Stimulated activated CD8-positive, alpha-beta memory T cell treated with anti-CD3 and anti-CD28 coated beads, Interleukin-12 subunit alpha, Interleukin-12 subunit beta, amount 100 ng/mL, for 1 hour (primary cell): ENCODE measurements at places on chromosomes 16 and 17.

DNA sequence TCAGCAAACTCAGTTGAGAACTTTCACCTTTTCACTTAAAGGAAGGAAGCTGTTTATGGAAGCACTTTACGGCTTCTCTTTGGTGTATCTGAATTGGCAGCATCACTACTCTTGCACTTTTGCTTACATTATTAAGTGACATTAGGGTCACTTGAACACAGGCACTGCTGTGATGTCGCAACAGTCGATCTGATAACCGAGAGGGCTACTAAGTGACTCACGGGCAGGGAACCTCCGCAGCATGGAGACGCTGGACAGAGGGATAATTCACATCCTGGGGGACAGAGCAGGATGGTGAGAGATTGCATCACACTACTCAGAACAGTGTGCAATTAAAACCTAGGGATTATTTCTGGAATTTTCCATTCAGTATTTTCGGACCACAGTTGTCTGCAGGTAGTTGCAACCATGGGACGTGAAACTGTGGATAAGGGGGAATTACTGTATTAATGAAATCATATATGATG is 56.5 kb downstream of the DNAH2 start:
- DNase-seq = no peak

DNA sequence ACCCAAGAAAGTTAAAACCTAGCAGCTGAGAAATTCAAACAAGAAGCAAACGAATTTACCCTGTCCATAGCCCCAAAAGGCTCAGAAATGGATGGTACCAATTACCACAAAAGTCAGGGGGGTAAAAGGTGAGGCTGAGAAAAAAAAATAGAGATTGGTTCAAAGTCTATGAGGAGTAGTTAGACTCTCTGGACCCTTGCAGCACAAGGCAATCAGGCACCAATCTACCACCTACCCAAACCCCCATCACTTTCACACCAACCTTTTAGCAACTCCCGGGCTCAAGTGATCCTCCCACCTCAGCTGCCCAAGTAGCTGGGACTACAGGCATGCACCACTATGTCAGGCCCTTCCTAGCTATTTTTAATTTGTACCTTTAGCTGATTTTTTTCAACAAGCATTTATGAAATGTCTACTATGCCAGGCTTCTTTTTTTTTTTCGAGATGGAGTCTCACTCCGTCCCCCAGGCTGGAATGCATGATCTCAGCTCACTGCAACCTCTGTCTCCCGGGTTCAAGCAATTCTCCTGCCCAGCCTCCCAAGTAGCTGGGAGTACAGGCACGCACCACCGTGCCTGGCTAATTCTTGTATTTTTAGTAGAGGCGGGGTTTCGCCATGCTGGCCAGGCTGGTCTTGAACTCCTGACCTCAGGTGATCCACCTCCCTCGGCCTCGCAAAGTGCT is 40.8 kb downstream of the USP32 start:
- DNase-seq = no peak

DNA sequence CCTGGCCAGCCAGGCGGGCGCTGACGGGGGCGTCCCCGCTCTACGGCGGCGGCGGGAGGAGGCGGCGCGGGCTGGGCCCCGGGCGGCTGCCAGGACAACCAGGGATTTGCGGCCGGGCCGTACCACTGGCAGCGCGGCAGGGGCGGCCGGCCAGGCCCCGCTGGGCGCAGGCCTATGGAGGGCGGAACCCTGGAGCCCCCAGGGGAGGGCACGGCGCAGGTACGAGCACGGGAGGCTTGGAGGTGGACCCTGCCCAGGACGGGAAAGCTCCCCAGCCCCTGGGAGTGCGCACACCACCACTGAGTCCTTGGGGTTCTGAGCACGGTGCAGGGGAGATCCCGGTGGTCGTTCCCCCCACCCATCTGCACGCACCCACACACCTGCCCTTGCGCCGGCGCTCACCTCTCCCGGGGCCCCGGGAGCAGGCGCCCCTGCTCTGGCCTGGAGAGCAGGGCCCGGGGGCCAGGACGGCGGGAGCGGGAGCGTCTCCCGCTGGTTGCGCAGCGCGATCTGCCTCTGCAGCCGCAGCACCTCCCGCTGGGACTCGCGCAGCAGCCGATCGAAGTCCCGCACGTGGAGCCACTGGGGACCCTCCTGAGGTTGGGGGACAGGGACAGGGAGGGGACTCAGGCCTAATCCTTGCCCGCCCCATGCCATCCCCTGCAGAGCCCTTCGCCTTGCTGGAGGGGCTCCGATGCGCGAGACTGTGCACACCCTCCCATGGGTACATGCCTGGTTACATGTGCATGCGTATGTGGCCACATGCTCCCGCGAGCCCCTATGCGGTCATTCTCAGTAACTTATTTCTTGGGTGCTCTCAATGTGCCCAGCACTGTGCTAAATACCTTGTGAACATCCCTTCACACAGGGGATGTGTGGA is 3.9 kb downstream of the TSPOAP1 start:
- no peak for DNase-seq

DNA sequence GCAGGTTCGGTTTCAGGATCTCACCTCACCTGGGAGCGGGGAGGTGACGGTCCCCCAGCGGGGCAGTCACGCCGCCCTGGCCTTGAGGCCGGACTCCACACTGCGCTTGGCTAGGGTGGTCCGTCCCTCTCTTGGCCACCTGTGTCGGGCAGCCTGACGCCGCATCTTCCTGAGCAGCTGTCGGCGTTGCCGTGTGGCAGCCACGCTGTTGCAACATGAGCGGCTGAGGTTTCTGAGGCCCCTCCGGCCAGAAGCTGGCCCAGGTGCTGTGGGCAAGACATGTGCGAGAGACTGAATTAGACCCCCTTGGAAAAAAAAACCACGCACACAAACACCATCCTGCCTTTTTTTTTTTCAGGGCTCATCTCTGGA is 49.2 kb downstream of the IRF8 start:
- no peak for DNase-seq

GRCh38 chr16:10577305-10578202 is 2.8 kb downstream of the EMP2 start:
- no peak for DNase-seq

DNA sequence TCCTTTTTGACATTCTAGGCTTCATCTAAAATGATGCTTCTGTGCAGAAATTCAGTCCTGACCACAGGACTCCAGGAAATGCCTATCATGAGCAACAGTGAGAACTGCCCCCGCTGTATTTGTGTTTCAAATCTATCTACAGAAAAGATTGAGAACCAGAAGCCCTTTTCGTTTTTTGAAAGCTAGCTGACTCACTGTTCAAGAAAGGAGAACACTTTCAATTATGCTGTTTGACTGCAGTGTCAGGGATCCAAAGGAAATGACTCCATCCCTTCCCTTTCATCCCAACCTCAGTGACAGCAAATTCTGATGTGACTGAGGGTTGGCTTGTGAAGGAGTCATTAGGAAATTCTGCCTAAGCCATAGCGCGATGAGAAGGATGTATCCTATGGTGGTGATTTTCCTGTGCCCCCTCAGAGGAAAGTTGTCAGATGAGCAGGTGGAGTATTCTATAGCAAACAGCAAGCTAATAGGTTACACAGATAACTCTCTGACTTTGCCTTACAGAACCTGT is 622.3 kb downstream of the TMEM114 start:
- DNase-seq = no peak

DNA sequence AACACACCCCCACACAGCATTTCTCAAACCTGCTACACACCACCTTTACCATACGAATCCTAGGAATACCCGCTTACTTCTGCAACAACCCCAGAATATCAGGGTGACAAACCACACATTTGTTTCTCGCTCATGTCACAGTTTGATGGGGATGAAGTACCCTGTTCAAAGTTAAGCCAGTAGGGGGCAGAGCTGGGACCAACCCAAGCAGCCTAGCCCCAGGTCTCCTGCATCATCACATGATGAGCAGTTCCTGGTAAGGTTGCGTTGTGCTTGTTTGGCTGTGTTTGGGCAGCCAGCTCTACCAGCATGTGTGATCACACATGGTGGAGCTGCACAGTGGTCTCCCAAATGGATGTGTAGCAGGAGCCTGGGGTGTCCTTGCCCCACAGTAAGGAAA is 103.6 kb upstream of the C16orf82 start:
- no peak for DNase-seq

- no peak for DNase-seq
These were observed 27.4 kb downstream of the CDRT15 start for GRCh38 chr17:14209215-14209614.

DNA sequence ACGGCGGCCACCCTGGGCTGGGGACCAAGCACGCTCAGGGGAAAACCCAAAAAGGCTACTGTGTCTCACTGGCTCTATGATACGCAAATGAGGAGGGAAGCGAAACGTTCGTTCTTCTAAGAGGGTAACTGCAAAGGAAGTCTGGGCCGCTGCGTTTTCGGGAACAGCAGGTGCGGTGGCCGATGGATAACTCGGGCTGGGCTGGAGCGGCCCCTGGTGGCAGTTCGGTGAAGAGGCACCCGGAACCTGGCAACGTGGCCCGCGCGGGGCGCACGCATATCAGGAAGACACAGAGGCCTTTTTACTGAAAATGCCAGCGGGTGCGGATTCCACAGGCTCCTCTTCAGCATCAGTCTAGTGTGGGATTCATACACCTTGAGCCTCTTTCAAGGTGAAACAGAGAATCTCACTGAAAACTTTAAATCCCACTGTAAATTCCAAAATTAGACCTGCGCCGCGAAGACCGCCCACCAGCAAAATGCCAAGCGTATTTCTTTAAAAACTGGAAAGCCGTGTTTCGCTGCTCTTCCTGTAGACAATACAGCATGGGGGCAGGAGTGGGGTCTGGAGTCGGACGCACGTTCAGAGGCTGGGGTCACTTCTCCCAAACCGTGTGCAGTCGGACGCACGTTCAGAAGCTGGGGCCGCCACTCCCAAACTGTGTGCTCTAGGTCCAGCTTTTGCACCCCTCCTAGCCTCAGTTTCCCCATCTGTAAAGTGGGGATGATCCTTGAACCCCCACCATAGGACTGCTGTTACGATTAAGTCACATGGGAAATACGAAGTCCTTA is 44.4 kb upstream of the METTL9 start:
- DNase-seq = peak; percentile 84

GRCh38 chr17:73343168-73343634 is 31.4 kb upstream of the CDC42EP4 start:
- DNase-seq = no peak

- DNase-seq = no peak
These were observed 87.6 kb downstream of the HS3ST2 start for GRCh38 chr16:22901563-22901962.

DNA sequence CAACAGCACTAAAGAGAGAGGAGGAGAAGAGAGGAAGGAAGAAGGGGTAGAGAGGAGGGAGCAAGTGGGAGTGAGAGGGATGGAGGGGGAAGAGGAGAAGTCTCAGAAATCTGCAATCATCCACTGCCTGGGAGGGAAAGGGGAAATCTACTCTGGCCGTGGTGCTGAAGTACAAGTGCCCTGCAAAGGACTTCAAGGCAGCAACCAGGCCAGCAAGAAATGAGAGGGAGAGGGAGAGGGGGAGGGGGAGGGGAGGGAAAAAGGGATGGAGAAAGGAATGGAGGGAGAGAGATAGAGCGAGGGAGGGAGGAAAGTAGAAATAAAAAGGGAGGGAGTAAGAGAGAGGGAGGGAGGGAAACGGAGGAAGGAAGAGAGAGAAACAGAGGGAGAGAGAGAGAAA is 130.8 kb upstream of the EEF2KMT start:
- no peak for DNase-seq

DNA sequence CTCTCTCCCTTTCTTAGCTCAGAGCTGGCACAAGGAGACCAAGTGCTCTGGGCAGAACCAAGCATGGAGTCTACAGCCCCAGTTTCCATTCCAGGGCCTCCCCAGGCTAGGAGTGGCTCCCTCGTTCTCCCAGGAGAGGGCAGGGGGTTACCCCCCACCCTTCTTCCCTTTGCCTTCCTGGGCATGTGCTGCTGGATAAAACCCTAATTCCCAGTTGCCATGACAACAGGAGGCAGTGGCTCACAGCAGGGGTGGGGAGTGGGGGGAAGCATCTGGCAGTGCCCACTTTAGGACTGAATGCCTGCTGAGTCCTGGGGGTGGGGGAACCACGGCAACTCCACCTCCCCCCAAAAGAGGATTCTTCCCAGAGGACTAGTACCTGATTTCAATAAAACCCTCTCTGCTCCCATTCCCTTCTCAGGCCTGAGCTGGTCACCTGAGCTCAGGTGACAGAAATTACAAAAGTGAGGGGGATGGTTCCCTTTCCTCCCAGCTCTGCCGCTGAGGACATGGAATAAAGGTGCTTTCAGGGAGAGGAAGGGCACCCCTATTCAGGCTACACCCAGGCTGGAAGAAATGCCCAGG is 1.8 kb downstream of the MPP2 start:
- DNase-seq = no peak

- DNase-seq = no peak
These were observed 9.9 kb downstream of the COL1A1 start for GRCh38 chr17:50191359-50192143.

GRCh38 chr16:81518439-81518757 is 73.8 kb downstream of the CMIP start:
- no peak for DNase-seq

DNA sequence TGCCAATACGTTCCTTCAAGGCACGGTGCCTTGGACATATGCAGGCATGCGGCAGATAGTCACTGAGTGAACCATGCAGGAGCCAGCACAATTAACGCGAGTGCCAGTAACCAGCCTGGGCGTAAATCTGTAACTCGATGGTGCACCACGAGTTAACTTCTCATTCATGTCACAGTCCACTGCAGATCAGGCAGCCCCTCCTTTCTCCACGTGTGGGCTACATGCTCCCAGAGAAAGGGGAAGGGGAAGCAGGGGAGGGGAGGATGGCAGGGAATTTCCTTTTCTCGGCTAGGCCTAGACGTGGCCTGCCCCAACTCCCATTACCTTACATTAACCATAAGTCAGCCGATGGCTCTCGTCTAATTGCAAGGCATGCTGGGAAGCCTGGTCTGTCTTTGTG is 287.9 kb downstream of the CPPED1 start:
- DNase-seq = no peak

GRCh38 chr16:14465799-14466198 is 164.3 kb downstream of the PARN start:
- no peak for DNase-seq

- no peak for DNase-seq
These were observed 208.4 kb downstream of the SLC39A11 start for GRCh38 chr17:72884066-72884465.

- no peak for DNase-seq
These were observed 46.6 kb downstream of the PECAM1 start for GRCh38 chr17:64343833-64344637.

DNA sequence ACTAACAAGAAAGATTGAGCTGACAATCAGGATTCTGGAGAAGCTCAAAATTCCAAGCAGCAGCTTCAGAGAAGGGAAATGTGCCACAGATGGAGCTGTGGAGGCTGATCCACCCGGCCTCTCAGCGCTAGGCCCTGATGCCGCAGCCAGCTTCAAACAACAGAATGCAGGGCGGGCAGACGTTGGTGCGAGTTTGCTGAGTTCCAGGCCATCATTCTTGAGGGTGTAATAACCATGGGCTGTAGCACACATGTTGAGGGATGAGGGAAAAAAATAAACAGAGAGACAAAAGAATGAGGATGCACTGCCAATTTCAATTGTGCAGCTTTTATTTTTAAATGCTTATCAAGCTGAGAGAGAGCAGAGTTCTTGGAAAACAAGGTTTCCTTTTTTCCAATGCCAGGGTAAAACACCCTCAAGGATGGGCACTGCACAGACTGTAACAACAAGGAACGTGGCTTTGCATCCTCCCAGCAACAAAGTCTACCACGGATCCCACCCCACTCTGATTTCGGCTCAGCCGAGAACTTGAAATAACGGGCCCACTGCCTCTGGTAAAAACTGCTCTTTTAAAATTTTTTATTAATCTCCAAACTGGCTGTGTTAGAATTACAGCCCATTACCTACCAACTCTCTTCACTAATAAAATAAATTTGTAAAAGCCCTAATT is 90.2 kb downstream of the SMG6 start:
- no peak for DNase-seq

- DNase-seq = no peak
These were observed 1496.7 kb downstream of the CDH11 start for GRCh38 chr16:63625126-63625525.

- DNase-seq = no peak
These were observed 41.8 kb downstream of the TNRC6C start for GRCh38 chr17:78000341-78000740.
